A549 treated with DMSO at 1 μM for 4 hours (cell line): ENCODE measurements at places on chromosomes 1 and 21. TPM values are rescaled to one million over a fixed set of nuclear protein-coding genes. Genes with fewer than 3 reads are reported as not detected.

SPOCD1 gene
- total RNA-seq = 4.6 to 8.0 TPM (median 5.0 TPM) in 5 replicates

SPRR2F gene
- not detected in 5 replicates for total RNA-seq

LRRIQ3 gene
- 0.54 to 0.98 TPM (median 0.82 TPM) in 5 replicates for total RNA-seq

DCST2 gene
- total RNA-seq = 0.22 to 0.72 TPM (median 0.46 TPM) in 5 replicates

FASLG gene
- 0.12 TPM in 1 of 5 replicates, not detected in the others for total RNA-seq

CCDC30 gene
- 0.46 to 1.0 TPM (median 0.77 TPM) in 5 replicates for total RNA-seq

MTARC2 gene
- total RNA-seq = 9.9 to 12.3 TPM (median 11.5 TPM) in 5 replicates

OR2L5 gene
- not detected in 5 replicates for total RNA-seq

TBX15 gene
- 0.05 to 0.07 TPM (median 0.07 TPM) in 4 of 5 replicates, not detected in the other for total RNA-seq

NR1I3 gene
- 0.21 TPM in 1 of 5 replicates, not detected in the others for total RNA-seq

TLCD4 gene
- total RNA-seq = 6.1 to 14.2 TPM (median 11.6 TPM) in 5 replicates

MAP3K21 gene
- 11.7 to 14.2 TPM (median 13.6 TPM) in 5 replicates for total RNA-seq

DRAM2 gene
- total RNA-seq = 18.5 to 25.0 TPM (median 19.2 TPM) in 5 replicates

SH2D2A gene
- 3.9 to 5.1 TPM (median 4.7 TPM) in 5 replicates for total RNA-seq

MTARC1 gene
- 8.3 to 12.0 TPM (median 9.9 TPM) in 5 replicates for total RNA-seq

CHRM3 gene
- total RNA-seq = 0.02 to 0.15 TPM (median 0.08 TPM) in 4 of 5 replicates, not detected in the other

SYT6 gene
- total RNA-seq = 0.33 to 0.92 TPM (median 0.55 TPM) in 5 replicates

BCAN gene
- total RNA-seq = 0.08 to 0.12 TPM in 2 of 5 replicates, not detected in the others
